ENCODE measurements at places on chromosomes 5 and 9. TPM values are rescaled to one million over a fixed set of nuclear protein-coding genes. Genes with fewer than 3 reads are reported as not detected.

DNA sequence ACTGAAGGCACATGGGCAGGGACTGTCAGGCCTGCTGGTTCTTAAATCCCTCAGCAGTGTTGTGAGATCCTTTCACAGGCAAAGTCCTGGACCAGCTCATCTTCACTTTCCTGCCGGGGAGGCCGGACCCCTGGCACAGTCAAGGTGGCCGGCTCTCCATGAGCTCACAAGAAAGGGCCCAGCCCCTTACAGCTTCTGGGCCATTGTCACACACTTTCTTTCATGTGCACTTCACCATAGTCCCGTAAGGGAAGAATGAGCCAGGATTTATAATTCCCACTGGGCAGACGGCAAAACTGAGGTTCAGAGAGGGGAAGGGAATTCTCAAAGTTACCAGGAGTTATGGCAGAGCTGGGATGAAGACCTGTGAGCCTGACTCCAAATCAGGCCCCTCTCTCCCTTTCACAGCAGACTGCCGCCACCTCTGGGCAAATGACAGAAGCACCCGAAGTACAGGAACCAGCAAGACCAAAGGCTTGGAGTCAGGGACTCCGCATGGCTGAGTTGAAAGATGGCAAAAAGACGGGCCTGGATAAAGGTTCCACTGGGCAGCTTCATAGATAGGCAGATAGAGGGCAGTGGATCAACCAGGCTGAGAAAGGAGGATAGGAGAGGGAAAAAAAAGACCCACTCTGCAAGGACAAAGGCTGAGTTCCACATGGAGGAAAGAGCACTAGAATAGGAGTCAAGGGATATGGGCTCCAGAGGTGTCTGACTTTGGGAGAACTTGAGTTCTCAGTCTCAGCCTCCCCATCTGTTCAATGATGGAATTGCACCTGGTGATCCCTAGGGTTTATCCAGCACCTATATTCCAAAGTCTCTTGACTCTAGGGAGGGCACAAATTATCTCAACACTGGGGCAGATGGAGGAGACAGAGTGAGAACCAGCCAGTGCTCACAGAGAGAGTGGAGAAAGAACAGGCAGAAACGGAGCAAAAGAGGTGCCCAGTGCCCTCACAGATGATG, 128.7 kb downstream of the PAX5 start:
- H3K27me3 ChIP-seq, result no peaks in the 10 kb centered on the region
- no peaks in the 10 kb centered on the region for H3K36me3 ChIP-seq
- no peak overlapping the region for H3K27ac ChIP-seq
- H3K4me3 ChIP-seq, result no peak overlapping the region
- peak; percentile 58 for DNase-seq
- H3K4me1 ChIP-seq, result peaks cover 9% of the 10 kb centered on the region

The PFN3 gene
- not detected for total RNA-seq

GRCh38 chr5:36494841-36495601, 111.4 kb upstream of the SLC1A3 start:
- H3K27ac ChIP-seq, result no peak overlapping the region
- no peaks in the 10 kb centered on the region for H3K36me3 ChIP-seq
- no peaks in the 10 kb centered on the region for H3K27me3 ChIP-seq
- peaks cover 22% of the 10 kb centered on the region for H3K4me1 ChIP-seq
- no peak overlapping the region for H3K4me3 ChIP-seq

GRCh38 chr5:106080535-106080934, 1590.2 kb downstream of the EFNA5 start:
- no peak for DNase-seq
- H3K36me3 ChIP-seq, result no peaks in the 10 kb centered on the region
- H3K27ac ChIP-seq, result no peak overlapping the region
- H3K4me3 ChIP-seq, result no peak overlapping the region
- peaks cover 9% of the 10 kb centered on the region for H3K4me1 ChIP-seq

DNA sequence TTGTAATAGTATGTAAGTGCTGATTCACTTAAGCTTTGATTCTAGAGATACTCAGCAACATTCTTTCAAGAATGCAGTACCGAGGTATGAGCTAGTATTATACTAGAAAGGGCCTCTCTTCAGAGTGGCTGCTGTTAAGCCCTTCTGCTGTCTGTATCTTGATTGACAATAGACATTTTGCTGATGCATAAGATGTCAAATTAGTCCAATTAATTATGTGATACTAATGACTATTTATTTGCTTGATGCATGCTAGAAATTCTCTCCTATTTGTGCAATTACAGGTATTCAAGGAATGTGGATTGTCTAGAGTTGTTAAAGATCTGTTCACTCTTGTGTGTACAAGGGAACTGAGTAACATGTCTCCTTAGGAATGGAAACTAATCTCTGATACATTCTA, 92.3 kb upstream of the PTGER4 start:
- no peak overlapping the region for H3K4me3 ChIP-seq
- H3K36me3 ChIP-seq, result no peaks in the 10 kb centered on the region
- H3K27ac ChIP-seq, result no peak overlapping the region
- DNase-seq, result no peak
- no peaks in the 10 kb centered on the region for H3K27me3 ChIP-seq

GRCh38 chr9:132356324-132356924, 1.6 kb upstream of the SETX start:
- H3K4me3 ChIP-seq, result no peak overlapping the region
- no peak for DNase-seq
- no peaks in the 10 kb centered on the region for H3K36me3 ChIP-seq

GRCh38 chr5:174402222-174402812, 322.1 kb upstream of the MSX2 start:
- H3K4me3 ChIP-seq, result no peak overlapping the region
- H3K4me1 ChIP-seq, result no peaks in the 10 kb centered on the region
- H3K27ac ChIP-seq, result no peak overlapping the region
- DNase-seq, result no peak
- H3K36me3 ChIP-seq, result no peaks in the 10 kb centered on the region
- H3K27me3 ChIP-seq, result no peaks in the 10 kb centered on the region

- H3K4me3 ChIP-seq, result no peak overlapping the region
- no peaks in the 10 kb centered on the region for H3K4me1 ChIP-seq
- no peaks in the 10 kb centered on the region for H3K36me3 ChIP-seq
- no peak for DNase-seq
Observed at GRCh38 chr5:79189439-79190234, 46.3 kb upstream of the JMY start.

- H3K4me1 ChIP-seq, result peaks cover 26% of the 10 kb centered on the region
- no peak overlapping the region for H3K27ac ChIP-seq
Observed at GRCh38 chr5:172658961-172659501, 18.0 kb downstream of the NEURL1B start.

DNA sequence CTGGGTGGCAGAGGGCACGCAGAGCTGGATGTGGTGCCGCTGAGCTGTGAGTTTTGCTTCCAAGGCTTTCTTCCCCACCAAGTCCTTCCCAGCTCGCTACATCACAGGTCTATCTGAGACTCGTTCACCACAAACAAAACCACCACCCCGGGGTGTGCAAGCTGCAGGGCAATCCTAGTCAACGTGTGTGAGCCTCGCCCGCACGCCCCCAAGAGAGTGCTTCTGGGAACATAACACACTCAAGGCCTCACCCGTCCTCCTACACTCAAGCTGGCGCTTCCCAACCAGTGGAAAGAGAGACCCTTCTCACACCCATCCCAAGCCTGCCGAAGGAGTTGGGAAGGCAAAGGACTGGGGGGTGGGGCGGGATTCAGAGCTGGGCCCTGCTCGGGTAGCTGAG, 10.6 kb downstream of the SNAPC4 start:
- no peaks in the 10 kb centered on the region for H3K4me1 ChIP-seq
- H3K27me3 ChIP-seq, result no peaks in the 10 kb centered on the region
- no peak overlapping the region for H3K4me3 ChIP-seq
- H3K27ac ChIP-seq, result no peak overlapping the region
- peaks cover 3% of the 10 kb centered on the region for H3K36me3 ChIP-seq

The CAMK4 gene
- 5.0 TPM for total RNA-seq

GRCh38 chr5:174535669-174536068, 188.7 kb upstream of the MSX2 start:
- H3K27me3 ChIP-seq, result no peaks in the 10 kb centered on the region
- H3K4me3 ChIP-seq, result no peak overlapping the region
- H3K4me1 ChIP-seq, result peaks cover 55% of the 10 kb centered on the region
- H3K36me3 ChIP-seq, result no peaks in the 10 kb centered on the region
- peak overlapping the region; percentile 81 for H3K27ac ChIP-seq

The GABBR2 gene
- not detected for total RNA-seq

The SOX30 gene
- 0.17 TPM for total RNA-seq

- no peak for DNase-seq
- H3K27me3 ChIP-seq, result no peaks in the 10 kb centered on the region
- H3K4me1 ChIP-seq, result peaks cover 6% of the 10 kb centered on the region
- no peak overlapping the region for H3K27ac ChIP-seq
- H3K4me3 ChIP-seq, result no peak overlapping the region
- H3K36me3 ChIP-seq, result peaks cover 45% of the 10 kb centered on the region
Observed at GRCh38 chr5:126587551-126588390, 7.2 kb downstream of the ALDH7A1 start.

DNA sequence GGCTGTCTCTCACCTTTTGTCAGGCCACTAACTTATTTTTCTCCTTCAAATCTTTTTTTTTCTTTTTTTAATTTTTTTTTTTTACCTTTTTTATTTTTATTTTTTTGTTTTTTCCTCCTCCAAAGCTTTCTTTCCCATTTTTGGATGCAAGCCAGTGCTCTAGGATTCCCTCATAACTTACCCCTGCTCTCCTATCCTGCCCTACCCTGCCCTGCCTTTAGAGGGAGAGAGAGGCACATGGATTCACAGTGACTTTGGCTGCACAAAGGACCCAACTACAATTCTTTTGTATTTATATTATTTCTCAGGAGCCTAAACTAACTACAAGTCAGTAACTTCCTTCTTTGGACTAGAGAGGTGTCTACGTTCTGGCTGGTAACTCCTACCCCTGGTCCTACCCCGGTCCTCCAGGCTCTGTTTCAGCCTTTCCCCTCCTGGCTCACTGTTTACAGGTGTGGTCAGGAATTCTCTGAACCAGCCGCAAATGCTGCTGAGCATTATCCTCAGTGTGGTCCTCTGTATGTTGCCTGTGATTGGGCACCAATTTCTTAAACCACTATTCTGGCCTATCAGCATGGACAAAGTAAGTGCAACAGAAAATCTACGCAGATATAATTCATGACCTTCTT, 8.4 kb upstream of the RUSC2 start:
- peaks cover 4% of the 10 kb centered on the region for H3K27me3 ChIP-seq
- peak; percentile 35 for DNase-seq
- H3K27ac ChIP-seq, result no peak overlapping the region
- peaks cover 1% of the 10 kb centered on the region for H3K4me1 ChIP-seq
- H3K36me3 ChIP-seq, result no peaks in the 10 kb centered on the region
- H3K4me3 ChIP-seq, result no peak overlapping the region

DNA sequence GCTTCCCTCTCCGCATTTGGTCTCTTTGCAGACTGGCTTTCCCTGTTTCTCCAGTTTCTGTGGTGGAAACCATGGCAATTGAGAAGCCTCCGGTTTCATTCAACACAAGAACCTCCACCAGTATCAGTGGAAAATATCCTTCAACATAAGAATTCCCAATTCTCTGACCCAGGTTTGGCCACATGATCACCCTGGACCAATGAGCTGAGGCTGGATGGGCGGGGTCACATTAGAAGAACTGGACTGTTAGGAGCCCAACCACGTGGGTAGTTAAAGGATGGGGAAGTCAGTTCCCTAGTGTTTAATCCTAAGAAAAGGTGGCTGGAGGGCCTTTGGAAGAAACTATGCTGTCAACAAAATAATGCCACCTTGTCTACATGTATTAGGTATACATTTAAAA, 336.3 kb downstream of the DMRT2 start:
- no peaks in the 10 kb centered on the region for H3K36me3 ChIP-seq
- no peak overlapping the region for H3K27ac ChIP-seq
- H3K4me3 ChIP-seq, result no peak overlapping the region
- H3K27me3 ChIP-seq, result no peaks in the 10 kb centered on the region
- H3K4me1 ChIP-seq, result no peaks in the 10 kb centered on the region

GRCh38 chr5:132305420-132305819, 11.2 kb downstream of the SLC22A4 start:
- H3K4me1 ChIP-seq, result peaks cover 11% of the 10 kb centered on the region
- no peak for DNase-seq
- no peaks in the 10 kb centered on the region for H3K27me3 ChIP-seq
- H3K4me3 ChIP-seq, result no peak overlapping the region

GRCh38 chr9:20835377-20836286, 151.6 kb downstream of the FOCAD start:
- peaks cover 27% of the 10 kb centered on the region for H3K4me1 ChIP-seq
- no peaks in the 10 kb centered on the region for H3K36me3 ChIP-seq
- H3K27ac ChIP-seq, result no peak overlapping the region
- H3K27me3 ChIP-seq, result no peaks in the 10 kb centered on the region
- no peak for DNase-seq
- no peak overlapping the region for H3K4me3 ChIP-seq

GRCh38 chr5:12794476-12795332, 890.5 kb upstream of the CTNND2 start:
- H3K4me3 ChIP-seq, result no peak overlapping the region
- no peaks in the 10 kb centered on the region for H3K36me3 ChIP-seq
- no peak for DNase-seq
- no peaks in the 10 kb centered on the region for H3K4me1 ChIP-seq
- H3K27me3 ChIP-seq, result no peaks in the 10 kb centered on the region
- H3K27ac ChIP-seq, result no peak overlapping the region

- H3K36me3 ChIP-seq, result no peaks in the 10 kb centered on the region
- H3K4me3 ChIP-seq, result no peak overlapping the region
- peaks cover 15% of the 10 kb centered on the region for H3K4me1 ChIP-seq
- H3K27ac ChIP-seq, result no peak overlapping the region
Observed at GRCh38 chr5:177405312-177405711, 4.1 kb downstream of the F12 start.

DNA sequence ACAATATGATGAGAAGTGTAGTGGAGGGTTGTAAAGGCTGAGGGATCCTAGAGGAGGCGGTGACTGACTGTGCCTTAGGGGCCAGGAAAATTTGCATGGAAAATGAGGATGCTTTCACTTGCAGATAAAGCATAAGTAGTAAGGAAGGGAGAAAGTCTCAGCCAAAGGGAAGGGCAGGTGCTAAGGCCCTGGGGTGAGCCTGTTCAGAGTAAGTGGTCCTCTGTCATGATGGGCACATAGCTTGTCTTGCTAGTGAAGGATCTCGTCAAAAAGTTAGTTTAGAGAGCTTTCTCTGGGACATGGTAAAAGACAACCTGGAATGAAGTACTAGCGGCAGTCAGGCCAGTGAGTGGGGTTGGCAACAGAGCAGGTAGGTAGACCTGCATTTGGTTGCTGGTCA, 75.4 kb upstream of the CPLX2 start:
- peak overlapping the region; percentile 66 for H3K4me3 ChIP-seq
- H3K4me1 ChIP-seq, result peaks cover 16% of the 10 kb centered on the region
- no peak for DNase-seq
- H3K27ac ChIP-seq, result no peak overlapping the region
